ENCODE measurements at places on chromosomes 13 and 19. TPM values are rescaled to one million over a fixed set of nuclear protein-coding genes. Genes with fewer than 3 reads are reported as not detected.

The GNG7 gene
- 4.2 TPM for total RNA-seq

The ANGPTL4 gene
- not detected for total RNA-seq

DNA sequence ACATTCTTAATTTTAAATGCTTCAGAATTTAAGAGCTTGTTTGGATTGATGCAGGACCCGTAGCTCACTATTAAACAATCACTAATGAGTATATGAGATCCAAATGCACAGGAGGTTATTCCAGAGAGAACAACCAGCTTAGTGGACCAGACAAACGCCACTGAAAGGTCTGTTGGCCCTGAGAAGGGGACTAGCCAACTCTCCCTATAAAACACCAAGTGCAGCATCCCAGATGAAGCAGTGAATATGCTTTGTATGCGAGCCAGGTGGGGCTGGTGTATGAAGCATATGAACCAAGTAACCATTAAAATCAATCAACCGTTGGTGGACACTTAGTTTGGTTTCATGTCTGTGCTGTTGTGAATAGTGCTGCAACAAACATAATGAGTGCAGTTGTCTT, 9.8 kb upstream of the LILRB1 start:
- no peak for DNase-seq

DNA sequence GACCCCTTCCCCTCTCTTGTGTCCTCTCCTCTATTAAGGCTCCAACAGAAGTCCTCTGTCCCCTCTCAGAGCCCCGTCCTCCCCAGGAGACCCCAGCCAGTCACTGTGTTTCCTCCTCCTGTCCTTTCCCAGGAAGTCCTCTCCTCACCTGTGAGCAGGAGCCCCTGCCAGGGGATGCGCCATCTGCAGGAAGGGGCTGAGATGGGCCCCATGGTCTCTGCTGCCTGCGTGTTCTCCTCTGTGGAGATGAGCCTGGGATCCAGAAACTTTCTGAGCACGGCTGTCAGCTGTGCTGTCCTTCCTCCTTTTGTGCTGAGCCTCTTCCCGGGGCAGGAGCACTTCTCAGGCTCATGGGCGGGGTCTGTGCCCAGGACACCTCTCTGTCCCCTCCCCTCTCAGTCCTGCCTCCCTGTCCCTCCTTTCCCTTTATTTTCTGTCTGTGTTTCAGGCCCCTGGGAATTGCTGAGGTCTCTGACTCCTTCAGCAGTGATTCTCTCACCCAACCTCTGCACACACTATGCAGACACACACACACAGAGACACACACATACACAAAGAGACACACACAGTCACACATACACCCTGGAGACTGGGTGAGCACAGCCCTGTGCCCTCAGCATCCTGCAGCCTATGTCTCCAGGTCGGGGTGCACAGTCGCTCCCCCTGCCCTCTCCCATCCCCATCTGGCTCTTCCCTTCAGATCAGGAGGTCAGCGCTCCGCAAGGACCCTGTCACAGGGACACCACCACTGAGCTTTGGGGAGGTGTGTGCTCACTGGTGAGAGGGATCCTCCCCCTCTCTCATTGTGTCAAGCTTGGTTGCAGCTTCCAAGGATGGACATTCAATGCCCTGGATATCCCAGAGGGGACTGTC, at the start of gene CEACAM8:
Gene CEACAM8, minus strand, starts transcription at position 308 of the 873 bp plus-strand sequence. Its CDS starts 96 bp downstream, at position 212.
- no peak for DNase-seq

- no peak for DNase-seq
These were observed 5.9 kb downstream of the KLF12 start for GRCh38 chr13:74128156-74128767.

Data from CD4-positive, alpha-beta memory T cell (primary cell).